ENCODE measurements at places on chromosomes 2 and 18.

DNA sequence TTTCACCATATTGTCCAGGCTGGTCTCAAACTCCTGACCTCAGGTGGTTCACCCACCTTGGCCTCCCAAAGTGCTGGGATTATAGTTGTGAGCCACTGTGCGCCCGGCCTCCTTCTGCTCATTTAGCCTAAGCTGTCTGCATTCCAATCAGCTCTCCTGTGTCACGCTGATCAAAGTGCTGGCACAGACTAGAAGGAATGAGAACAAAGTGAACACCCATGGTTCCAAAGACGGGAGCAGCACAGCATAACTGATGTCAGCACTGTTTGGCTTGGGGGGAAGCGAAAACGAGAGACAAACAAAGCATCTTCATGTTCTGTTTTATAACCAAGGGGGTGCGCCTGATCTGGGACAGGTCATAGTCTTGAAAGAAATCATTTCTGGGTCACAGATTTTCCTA lies 43.3 kb downstream of the DIPK1C start:
- DNase-seq, result no peak

GRCh38 chr2:204321910-204322751 lies 223.1 kb upstream of the PARD3B start:
- DNase-seq, result no peak

DNA sequence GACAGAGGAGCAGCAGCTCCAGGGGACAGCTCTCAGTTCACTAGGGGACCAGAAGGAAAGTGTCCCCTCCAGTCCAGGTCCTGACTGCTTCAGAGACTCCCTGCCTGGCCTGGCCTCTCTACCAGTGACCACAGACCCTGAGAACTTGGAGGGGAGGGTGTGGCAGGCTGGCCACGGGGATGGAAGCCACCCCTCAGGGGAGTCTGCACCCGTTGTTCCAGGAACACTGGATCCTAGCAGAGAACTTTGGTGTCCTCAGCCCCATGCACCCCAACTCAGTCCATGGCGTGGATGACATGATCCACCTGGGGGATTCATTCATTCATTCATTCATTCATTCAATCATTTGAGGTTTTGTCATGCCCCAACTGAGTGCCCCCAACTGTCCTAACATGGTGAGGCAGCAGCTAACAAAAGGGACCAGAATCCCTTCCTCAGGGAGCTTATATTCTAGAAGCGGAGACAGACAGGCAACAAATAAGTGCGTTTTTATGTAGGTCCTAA lies 31.9 kb downstream of the MYO7B start:
- DNase-seq, result no peak

GRCh38 chr18:732371-732770 lies 19.9 kb upstream of the ENOSF1 start:
- no peak for DNase-seq

DNA sequence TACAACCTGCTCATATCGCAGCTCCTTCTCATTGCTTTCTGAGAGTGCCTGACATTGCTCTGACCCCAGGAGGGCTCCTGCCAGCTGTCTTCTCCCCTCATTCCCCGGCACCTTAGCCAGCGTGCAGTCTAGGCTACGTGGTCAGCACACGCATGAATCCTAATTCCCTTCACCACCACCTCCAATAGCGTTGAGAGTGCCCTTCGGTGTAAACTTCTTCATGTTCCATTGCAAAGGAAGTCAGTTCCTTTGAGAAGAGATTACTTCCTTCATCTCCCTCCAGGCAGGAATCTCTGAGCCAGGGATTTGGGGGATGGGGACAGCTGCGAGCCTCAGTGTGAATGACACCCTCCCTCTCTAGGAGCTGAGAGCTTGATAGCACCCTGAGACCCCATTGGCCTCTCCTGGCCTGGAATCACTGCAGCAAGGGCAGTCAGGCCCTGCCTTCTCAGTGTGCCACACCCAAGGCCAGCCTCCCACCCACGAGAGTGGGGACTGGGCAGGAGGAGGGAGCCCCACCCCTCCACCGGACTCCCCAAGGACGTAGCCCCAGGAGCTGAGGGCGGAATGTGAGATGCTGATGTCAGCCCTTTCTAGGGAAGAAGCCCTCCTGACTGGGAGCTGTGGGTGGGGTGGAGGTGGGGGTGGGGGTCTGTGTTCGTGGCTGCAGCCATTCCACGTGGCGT lies 53.4 kb downstream of the SLC66A2 start:
- no peak for DNase-seq

- DNase-seq, result no peak
Observed at GRCh38 chr2:39778233-39778632, 825 bp downstream of the THUMPD2 start.

DNA sequence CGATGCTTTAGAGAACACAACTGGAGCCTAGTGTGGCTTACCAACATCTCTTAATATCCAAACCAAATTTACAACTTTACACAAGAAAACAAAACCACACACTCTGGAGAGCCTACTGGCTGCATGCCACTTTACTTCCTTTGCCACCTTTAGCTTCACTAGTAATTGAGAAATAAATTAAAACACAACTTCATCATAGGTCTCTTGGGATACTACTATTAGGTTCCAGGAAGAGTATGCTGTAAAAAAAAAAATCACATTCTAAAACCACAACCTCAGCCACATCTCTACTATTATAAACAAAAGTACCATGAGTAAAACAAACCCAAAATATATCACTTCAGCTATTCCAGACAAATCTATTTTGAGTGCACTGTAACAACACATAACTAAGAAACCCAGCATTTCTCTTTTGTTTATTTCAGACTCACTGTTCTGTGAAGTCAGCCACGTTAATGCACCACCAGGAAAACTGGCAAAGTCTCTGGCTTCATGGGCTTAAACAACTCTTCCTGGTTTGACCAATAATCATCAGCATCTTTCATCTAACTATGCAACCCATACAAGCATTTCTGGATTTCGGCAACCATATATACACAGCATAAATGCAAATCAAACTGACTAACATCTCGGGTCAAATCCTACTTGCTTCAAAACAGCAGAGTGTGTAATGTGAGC lies 59.1 kb downstream of the REV1 start:
- no peak for DNase-seq
